ENCODE measurements at places on chromosomes 12 and 14.

DNA sequence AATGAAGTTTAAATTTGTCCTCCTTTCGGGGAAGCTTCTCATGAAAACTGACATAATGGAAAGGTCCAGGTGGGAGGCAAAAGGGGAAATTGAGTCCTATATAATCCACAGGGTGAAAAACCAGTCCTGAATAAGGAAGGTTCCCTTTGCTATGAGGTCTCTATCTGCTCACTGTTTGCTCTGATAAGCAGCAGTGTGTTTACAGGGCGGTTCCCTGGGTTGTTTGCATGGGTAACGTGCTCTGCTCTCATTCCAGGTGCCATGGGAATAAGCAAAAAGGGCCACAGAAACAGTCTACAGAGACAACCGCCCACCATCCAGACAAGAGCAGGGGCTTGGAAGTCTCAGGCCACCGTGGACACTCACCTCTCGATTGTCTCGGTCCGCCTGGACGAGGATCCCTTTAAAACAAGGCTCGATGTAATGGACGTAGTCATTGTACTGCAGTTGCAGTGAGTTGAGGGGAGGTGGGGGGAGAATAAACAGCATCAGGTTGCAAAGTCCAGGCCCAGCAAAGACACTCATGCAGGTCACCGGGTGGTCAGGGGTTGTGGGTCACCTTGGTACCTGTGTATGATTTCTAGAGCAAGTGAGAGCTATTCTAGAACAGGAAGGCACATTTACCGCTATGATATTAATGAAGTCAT is 32.7 kb downstream of the CACNA2D4 start:
- no peak for DNase-seq

- DNase-seq = no peak
Measured at GRCh38 chr14:93104961-93105360, 10.8 kb downstream of the ITPK1 start.

- no peak for DNase-seq
Measured at GRCh38 chr14:74155749-74156148, 71.0 kb downstream of the LIN52 start.

GRCh38 chr12:77118696-77119095 is 53.3 kb upstream of the E2F7 start:
- no peak for DNase-seq

GRCh38 chr12:12616512-12617310 is 5.0 kb downstream of the CREBL2 start:
- no peak for DNase-seq

Measured in activated CD4-positive, alpha-beta T cell treated with anti-CD3 and anti-CD28 coated beads, Interleukin-2, amount 50 U/mL, for 4 hours (primary cell).